Cerebellar cortex (tissue), 1 donor: ENCODE measurements at places on chromosomes 3 and 15.
A peak's percentile ranks its signal among the peaks of the same experiment; 100 is the strongest.

GRCh38 chr3:136366289-136366688, 116.1 kb downstream of the PCCB start:
- DNase-seq: no peak

DNA sequence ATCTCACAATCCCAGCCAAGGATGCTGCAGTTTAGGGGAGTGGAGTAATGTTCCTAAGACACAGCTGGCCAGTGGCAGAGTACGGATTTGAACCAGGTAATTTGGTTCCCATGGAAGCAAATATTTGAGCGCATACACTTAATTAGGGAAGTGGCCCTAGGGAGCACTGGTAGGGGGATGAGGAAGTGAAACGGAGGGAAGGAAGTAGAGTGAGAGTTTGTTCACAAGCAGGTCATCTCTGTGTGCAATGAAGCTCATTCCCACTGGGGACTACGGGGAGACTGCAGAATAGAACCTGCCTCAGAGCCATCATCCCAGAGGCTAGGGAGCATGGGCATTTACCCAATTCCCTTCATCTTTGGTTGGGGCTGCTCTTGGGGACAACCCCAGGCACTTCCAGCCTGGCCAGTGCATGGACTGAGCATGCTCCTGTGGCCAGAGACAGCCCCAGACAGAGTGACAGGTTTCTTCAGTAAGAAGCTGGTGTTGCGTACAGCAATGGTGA, 317.2 kb upstream of the PROK2 start:
- no peak for DNase-seq

- no peak for DNase-seq
Measured at GRCh38 chr15:55031727-55032126, 165.0 kb downstream of the RSL24D1 start.

DNA sequence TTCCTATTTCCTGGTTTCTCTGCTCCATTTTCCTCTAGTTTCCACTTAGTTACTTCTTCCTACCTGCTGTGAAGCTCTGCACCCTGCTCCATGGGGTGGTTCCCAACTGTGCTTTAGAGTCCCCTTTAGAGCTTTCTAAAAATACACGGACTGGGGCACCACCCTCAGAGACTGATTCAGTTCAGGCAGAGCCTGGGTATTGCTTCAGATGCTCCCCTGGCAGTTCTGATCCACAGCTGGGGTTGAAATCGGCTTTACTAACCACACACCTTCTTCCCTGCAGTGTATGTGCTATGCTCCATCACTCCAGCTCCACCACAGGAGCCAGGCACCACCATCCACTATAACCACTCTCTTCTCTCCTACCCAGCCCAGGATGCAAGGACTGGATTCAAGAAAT, 12.6 kb downstream of the ANP32A start:
- DNase-seq: no peak

DNA sequence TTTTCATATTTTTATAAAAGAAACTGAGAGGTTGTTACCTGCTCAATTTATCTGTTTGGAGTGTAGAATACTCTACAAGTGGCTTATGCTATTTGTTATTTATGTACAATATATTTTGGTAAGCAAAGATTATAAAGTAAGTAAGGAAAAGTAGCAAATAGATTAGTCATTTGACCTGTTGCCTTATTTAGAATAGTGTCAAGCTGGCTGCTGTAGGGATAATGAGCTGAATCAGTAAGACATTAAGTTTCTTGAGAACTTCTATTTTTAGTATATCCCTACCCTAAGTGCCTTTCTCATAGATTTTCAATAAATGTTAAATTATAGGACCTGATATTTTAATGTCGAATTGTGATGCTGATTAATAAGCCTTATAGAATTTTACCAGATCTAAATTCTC, 37.2 kb downstream of the ECT2 start:
- no peak for DNase-seq

- DNase-seq: no peak
Measured at GRCh38 chr15:27639595-27639994, 459.5 kb downstream of the OCA2 start.

- DNase-seq: no peak
Measured at GRCh38 chr3:127067116-127067910, 84.4 kb downstream of the PLXNA1 start.

- DNase-seq: no peak
Measured at GRCh38 chr3:124786511-124787241, 56.4 kb downstream of the UMPS start.

DNA sequence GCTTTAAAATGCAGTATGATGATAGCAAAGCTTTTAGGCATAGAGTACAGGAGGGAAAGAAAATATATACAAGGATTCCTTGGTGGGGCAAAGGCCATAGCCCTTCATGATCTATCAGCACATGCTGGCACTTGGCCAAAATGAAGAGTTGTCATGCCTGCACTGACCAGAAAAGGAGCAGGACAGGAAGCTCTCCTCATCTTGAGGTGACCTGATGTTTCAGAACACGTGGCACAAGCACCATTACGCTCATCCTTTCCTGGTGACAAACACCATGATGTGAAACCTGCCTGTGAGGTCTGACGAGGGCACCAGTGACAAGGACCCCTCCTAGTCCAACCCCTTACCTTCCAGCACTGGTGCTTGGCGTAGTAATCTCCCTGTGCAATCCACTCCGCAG, 77.9 kb upstream of the DCLK3 start:
- DNase-seq: no peak

- no peak for DNase-seq
Measured at GRCh38 chr3:148329481-148330235, 368.0 kb upstream of the AGTR1 start.

- no peak for DNase-seq
Measured at GRCh38 chr3:55330756-55331155, 156.3 kb downstream of the WNT5A start.

DNA sequence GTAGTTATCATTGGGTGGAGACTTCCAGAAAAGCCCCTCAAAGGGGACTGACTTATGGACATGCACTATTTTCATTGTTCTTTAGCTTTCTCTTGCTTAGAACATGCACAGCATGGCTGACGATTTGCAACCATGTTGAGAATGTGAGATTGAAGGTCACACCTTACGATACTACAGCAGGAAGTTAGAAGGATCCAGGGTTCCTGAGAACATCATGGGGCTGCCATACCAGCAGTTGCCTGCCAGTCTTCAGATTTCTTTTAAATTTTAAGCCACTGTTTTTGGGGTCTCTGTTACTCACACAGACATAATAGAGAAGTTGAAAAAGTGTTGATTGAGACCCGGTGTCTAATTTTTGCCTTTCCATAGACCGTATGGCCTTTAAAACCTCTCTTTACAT, 396.5 kb downstream of the MECOM start:
- DNase-seq: no peak

DNA sequence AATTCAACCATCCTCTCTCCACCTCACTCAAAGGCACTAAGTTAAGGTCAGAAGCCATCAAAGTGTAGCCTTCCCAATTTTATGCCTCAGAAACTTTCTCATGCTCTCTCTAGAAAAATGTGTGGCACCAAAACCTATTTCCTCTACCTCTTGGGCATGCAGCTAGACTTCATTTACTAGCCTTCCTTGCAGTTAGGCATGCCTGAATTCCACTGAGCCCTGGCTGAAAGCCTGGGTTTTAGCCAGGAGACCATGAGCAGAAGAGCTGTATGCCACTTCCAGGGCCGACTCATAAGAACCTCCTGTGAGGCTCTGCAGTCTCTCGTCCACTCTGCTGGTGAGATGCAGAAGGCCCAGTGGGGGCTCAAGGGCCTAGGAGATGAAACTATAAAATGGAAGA, 145.0 kb downstream of the MYLK start:
- no peak for DNase-seq

GRCh38 chr3:128319107-128319506, 147.6 kb downstream of the DNAJB8 start:
- DNase-seq: no peak

- no peak for DNase-seq
Measured at GRCh38 chr3:171881251-171881650, 38.1 kb downstream of the TMEM212 start.

DNA sequence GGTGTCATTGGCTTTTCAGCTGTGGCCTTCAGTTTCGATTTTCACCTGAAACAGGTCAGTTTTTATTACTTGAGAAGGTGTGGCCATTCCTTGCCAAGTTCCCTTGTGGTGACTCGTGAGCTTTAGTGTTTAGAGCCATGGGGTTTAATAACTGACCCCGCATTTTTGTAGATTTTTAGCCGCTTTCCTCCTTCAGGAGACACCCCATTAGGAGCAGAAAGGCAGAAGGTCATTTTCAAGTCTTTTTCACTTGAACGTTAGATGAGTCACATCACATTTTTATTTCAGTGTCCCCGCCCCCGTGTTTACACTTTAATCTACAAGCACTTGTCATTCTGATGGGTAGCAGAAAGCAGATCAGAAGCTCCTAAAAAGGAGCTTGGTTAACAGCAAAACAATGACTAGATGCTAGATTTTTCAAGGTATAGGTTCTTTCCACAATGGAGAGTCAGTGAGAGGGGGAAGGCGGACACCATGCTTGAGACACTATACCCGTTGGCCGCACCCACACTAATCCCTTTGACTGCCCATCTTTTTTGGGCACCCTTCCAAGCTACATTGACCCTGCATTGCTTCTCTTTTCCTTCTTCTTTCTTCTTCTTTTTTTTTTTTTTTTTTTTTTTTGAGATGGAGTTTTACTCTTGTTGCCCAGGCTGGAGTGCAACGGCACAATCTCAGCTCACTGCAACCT, 132.7 kb downstream of the GHSR start:
- no peak for DNase-seq

DNA sequence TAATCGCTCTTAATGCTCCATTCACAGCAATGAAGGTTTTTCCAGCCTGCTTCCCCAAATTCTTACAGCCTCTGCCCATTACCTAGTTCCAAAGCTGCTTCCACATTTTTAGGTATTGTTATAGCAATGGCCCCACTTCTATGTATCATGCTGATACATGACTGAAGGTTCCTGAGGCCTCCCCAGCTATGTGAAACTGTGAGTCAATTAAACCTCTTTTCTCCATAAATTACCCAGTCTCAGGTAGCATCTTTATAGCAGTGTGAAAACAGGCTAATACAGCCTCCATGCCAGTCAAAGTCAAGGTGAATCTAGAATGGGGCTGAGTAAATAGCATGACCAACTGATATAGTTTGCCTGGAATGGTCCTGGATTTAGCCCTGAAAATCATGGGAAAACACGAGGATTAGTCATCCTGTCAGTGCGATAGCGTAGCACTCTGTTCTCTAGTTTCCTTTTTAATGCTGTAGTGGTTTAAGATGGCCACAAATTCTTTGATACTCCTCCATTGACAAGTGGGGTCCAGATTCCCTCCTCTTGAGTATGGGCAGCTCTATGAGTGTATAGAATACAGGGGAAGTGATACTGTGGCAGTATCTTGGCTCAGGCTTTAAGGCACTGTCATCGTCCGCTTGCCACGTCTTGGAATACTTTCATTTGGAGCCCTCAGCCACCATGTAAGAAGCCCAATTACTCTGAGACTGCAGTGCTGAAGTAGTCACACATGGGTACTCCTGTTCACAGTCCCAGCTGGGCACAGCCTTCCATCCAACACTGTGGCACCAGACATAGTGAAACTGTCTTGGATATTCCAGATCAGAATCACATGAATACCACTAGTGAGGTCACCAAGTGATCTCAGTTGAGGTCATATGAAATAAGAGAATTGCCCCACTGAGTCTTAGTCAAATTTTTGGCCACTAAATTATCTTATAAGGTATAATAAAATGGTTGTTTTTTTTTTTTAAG, 94.0 kb upstream of the PLCL2 start:
- DNase-seq: no peak

GRCh38 chr3:71218508-71218907, 365.0 kb downstream of the FOXP1 start:
- no peak for DNase-seq

GRCh38 chr3:116946376-116946775, 236.8 kb downstream of the TUSC7 start:
- no peak for DNase-seq

GRCh38 chr3:17238023-17238422, 353.3 kb downstream of the PLCL2 start:
- DNase-seq: no peak

DNA sequence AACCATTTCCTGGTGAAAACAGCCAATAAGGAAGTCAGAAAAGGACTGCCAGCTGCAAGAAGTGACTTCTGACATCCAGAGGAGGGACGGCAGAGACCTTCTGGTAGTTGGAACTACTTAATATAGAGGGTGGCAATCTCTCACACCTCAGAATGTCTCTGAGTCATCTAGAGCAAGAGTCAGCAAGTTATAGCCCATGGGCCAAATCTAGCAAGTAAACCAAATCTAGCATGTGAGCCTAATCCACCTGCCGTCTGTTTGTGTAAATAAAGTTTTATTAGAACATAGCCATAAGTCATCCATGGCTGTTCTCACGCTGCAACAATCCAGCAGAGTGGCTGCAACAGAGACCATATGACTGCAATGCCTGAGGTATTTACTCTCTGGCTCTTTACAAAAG, 160.5 kb upstream of the NR2E3 start:
- no peak for DNase-seq

GRCh38 chr3:151462278-151462780, 1.5 kb upstream of the IGSF10 start:
- DNase-seq: no peak

- peak; percentile 65 for DNase-seq
Measured at GRCh38 chr3:187739561-187740332, 5.5 kb downstream of the BCL6 start.

DNA sequence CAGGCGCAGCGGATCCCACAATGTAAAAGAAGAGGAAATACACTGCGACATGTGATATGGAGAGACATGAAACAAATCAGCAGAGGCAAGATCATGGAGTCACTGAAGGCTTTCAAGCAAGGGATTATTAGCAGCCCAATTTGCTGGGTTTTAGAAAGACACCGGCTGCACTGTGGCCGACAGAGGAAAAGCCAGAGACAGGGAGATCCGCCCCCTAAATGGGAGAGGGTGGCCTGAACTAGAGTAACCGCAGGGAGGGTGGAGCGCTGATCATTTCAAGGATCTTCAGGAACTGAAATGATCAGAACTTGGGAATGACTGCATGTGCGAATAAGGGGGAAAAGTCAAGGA, 612 bp upstream of the C15orf40 start:
- no peak for DNase-seq

- DNase-seq: peak; percentile 33
Measured at GRCh38 chr15:79007066-79007465, 62.2 kb upstream of the CTSH start.

DNA sequence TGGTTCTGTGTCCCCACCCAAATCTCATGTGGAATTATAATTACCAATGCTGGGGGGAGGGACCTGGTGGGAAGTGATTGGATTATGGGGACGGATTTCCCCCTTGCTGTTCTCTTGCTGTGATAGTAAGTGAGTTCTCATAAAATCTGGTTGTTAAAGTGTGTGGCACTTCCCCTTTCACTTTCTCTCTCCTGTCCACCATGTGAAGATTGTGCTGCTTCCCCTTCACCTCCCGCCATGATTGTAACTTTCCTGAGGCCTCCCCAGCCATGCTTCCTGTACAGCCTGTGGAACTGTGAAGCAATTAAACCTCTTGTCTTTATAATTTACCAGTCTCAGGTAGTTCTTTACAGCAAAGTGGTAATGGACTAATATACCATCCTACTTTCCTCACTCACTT, 289.6 kb downstream of the EFHB start:
- DNase-seq: no peak

GRCh38 chr3:113533534-113533892, 1.2 kb downstream of the SIDT1 start:
- peak; percentile 52 for DNase-seq
